ENCODE measurements at places on chromosomes 12 and 14.
A peak's percentile ranks its signal among the peaks of the same experiment; 100 is the strongest.

- DNase-seq, result peak; percentile 26
Measured at GRCh38 chr12:130838284-130838950, 633 bp downstream of the STX2 start.

DNA sequence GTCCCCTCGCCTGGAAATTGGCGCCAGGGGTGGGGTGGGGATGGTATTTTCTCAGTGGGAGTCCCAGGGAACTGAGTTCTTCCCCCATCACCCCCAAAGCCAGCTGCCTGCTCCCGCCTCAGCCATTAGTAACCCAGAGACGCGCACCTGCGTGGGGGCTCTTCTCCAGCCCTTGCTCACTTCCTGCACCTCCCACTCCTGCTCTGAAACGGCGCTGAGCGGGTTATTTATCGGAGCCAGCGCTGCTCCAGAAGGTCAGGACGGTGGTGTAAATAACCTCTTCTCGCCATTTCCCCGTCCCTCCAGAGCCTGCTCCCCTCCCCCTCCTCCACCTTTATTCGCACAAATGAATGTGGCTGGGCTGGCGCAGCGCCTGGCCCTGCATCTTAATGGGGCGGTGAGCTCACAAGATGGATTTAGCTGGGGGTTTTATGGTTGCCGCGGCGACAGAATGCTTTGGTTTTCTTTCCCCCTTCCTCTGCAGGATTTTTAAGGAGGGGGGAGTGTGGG lies 12.2 kb downstream of the GPR84 start:
- no peak for DNase-seq

DNA sequence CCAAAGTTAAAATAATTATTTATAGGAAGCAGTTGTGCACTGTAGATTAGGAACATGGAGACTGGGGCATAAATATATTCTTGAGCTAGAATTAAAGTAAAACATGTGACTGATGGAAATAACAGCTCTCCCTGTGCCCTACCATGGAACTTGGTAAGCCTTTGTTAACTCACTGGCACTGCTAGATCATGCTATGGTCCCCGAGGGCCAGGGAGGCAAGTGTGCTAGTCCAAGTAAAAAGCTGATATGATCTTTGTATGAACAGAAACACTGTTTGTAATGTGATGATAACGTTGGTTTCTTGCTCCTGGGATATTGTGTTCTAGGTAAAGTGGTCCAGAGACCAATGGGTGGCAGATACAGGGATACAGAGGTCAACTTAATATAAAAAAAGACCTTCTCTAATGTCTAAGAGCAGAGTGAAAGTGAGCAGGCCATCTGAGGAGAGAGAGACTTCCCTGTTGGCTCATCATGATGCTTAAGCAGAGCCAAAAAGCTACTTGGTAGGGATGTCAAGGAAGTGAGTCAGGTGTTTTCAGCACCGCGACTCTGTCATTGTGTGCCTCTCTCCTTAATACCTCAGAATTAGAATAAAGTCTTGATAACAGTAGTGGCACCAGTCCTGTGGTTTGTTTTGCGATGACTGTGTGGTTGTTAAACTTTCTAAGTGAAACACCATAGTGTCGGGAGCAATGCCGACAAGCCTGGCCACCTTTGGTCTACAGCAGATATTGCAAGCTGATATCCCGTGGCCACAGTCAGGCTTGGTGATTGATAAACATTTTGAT lies 27.6 kb downstream of the BICD1 start:
- DNase-seq, result peak; percentile 23

DNA sequence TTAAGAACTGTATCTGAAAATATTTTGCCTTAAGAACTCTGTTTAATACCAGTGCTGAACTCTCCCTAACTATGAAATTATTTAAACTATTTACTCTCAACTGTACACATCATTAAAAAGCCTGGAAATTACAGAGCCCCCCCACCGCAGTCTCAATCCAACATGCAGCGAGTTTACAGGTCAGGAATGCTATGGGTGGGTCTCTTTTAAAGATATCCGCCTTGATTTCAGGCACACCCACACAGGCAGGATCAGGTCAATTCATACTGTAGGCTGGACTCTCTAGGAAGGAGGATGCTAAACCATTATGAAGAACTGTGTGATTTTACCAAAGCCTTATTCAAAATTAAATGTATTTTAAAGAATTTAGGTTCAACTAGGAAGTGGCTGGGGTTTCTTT lies 16.5 kb downstream of the SPTLC2 start:
- no peak for DNase-seq

- peak; percentile 40 for DNase-seq
Measured at GRCh38 chr12:74689071-74689655, 151.5 kb downstream of the ATXN7L3B start.

GRCh38 chr14:54688229-54688628 lies 121.3 kb downstream of the SAMD4A start:
- DNase-seq, result no peak

DNA sequence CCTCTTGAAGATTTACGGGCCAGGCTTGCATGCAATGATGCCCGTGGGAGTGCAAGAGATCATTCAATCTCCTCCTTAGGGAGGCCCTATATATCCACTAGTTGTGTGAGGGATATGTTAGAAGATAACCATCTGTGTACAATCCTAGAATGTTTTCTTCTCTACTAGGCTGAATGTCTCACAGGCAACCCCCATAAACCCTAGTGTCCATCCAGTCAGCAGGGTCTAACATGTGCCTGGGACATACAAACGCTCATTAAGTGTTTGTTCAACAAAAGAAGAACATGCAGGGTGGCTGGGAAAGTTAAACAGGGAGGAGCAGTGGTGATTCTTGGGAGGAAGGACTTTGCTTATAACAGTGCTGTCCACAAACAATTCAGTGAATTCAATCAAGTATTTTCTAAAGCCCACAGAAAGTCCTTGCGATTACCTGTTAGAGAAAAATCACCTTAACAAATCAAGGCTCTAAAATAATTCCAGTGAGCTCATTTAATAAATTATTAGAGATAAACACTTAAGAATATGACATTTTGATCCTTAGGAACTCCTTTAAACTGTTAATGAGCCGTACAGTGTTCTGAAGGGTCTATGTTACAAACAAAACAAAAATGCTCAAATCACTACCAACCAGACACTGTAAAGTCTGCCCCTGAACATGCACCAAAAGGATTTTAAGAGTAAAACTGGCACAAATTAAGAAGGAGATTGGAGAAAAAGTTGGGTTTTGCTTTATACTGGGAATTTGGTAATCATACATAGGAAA lies 96.6 kb upstream of the FERMT2 start:
- no peak for DNase-seq

- DNase-seq, result no peak
Measured at GRCh38 chr12:57927086-57927485, 14.3 kb upstream of the ATP23 start.

DNA sequence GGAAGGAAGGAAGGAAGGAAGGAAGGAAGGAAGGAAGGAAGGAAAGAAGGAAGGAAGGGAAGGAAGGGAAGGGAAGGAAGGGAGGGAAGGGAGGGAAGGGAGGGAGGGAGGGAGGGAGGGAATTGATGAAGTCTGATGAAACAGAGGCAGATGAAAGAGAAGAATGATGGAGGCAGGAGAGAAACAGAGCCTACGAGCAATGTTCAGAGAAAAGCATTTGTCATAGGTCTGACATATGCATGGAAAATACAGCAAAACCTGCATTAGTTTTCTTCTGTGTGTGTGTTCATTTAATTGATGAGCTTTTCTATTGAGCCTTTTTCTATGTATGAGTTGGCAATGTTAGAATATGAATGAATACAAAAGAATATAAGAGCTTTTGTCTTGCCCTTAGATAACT lies 343.4 kb downstream of the GXYLT1 start:
- DNase-seq, result no peak

DNA sequence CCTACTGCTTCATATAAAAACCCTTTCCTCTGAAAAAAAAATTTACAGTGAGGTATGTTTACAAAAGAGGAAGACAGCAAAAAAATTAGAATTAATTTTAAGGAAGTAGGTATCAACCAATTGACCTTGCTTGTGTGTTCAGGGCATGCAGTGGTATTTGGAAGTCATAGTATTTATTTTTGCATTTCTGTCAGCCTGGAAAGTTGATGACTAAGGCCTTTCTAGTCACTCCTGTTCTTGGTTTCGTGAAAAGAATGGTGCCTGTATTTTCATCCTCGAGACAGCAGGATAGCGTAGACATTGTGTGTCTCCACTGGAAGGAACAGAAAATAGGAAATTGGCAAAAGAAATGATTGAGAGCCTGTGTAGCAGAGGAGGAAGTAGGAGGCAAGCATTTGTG lies 24.5 kb downstream of the SLC16A7 start:
- DNase-seq, result no peak

DNA sequence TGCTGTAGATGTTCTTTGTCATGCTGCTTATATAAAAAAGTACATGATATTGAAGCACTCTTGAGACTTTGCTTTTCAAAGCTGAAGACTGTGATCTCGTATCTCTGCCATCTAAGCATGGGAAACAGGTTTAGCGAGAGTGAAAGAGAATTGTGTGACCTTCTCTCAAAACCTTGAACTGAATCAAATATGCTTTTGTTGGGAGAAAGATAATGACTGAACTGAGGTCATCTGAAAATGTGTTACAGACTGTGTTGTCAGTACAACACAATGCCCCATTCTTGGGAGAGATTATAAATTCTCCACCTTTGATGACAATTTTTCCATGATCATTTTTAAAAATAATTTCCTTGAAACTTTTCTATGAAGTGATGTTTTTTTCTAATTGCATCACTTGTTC lies 272.1 kb upstream of the SEL1L start:
- DNase-seq, result no peak

DNA sequence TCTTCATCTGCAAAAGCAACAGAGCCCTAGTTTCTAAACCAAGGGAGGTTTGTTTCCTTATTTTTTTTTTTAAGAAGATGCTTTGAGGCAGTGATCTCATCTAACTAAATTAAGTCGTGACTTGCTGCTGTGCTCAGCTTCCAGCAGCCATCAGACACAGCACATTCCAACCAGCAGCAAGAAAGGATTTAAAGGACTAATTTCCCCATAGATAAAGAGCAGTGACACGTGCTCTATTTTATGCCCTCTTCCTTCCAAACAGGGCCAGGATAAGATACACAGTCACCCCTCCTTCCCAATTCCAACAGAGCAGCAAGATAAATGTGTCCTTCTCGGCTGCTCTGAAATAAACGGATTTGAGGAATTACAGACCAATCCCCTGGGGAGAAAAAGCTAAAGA lies 81.7 kb downstream of the PRKAB1 start:
- DNase-seq, result no peak

- no peak for DNase-seq
Measured at GRCh38 chr14:64821651-64822050, 58.1 kb downstream of the SPTB start.

DNA sequence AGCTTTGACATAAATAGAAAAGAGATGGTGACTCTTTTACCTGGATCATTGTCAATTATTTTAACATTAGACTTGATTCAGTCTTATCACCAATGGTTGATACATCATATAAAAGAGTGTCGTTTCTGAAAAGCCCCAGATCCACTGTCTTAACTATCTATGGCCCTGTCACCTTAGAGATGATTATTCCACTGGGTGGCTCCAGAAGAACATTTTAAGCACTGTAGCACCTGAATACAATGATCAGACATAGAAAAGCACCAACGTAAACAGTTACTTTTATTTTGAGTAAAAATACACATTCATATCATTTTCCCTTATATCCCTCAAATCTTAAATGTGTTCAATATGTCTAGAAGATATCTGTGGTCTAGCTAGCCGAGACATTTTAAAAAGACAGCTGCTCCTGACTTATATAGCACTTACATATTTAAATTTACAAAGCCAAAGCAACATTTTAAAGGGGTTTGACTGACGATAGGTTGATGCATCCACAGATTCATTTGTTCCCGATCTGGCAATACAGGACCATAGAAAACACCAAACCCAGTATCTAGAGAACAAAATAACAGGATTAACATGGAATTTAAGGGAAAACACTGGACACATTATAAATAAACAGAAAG lies 32.9 kb downstream of the TSPAN8 start:
- no peak for DNase-seq

GRCh38 chr14:99185436-99186068 lies 86.4 kb downstream of the BCL11B start:
- DNase-seq, result no peak

- no peak for DNase-seq
Measured at GRCh38 chr12:83322809-83323208, 636.1 kb downstream of the TMTC2 start.

- no peak for DNase-seq
Measured at GRCh38 chr14:89207925-89208328, 209.1 kb downstream of the FOXN3 start.

DNA sequence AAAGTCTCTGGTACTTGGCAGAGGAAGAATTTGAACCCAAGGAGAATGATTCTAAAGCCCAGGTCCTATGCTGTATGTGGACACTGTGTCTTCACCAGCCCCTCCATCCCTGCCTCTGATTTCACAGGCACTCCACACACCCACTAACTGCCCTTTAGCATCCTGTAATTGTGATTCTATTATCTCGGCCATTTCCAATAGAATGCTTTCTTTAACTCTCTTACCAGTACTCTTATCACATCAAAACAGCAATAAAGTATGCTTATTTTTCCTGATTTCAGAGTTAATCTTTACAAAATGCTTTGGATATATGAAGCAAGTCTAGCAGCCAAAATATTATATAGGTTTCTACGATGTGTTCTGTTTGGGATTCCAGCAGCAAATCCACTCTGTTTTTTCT lies 37.9 kb upstream of the BTG1 start:
- no peak for DNase-seq

- no peak for DNase-seq
Measured at GRCh38 chr14:61876362-61877034, 114.3 kb downstream of the SNAPC1 start.

- no peak for DNase-seq
Measured at GRCh38 chr12:65958456-65958855, 134.2 kb downstream of the HMGA2 start.

DNA sequence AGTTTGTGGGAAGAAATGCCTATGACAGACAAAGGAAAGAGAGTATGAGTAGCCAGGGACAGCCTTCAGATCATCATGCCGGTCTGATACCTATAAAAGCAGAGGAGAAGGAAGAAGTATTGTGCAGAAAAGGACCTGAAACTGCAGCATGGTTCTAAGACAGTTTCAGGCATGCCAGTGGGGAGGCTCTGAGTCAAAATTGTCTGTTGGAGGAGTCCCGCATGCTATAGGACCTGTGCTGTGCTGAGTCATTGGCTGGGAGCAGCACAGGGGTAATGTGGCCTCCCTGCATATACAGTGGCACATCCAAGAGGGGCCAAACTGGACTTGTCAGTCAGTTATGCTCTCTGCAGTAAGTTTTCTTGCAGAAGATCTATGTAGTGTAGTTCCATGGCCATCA lies 40.7 kb downstream of the NEUROD4 start:
- no peak for DNase-seq

DNA sequence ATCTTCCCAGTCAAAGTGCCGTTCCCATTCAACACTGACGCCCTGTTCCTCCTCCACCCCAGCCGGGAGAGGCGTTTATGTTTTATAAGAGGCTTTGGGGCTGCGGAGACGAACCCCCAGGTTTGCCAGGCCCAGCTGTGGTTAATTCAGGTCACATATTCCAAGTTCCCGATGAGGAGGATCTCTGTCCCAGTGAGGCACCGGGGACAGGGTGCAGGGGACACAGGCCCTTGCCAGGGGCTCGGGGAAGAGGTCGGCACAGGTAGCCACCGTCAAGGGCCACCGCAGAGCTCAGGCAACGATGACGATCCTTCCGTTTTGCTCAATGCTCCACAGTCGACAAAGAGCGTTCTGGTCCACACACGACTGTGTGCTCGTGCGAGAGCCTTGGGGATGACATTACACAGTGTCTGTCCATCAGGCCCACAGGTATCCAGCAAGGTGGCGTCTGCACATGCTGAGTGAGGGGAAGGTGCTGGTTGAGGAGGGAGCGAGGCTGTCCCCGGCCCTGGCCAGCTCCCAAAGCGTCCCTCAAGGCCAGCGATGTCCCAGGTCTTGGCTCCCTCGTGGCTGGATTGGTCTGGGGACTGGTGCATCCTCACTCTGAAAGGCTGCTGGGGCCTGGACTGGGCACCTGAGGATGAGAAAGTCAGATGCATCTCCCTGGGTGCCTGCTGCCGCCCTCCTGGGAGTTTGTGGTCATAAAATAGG lies 189.2 kb upstream of the C14orf180 start:
- DNase-seq, result no peak
